ENCODE measurements at places on chromosomes 4 and X.

DNA sequence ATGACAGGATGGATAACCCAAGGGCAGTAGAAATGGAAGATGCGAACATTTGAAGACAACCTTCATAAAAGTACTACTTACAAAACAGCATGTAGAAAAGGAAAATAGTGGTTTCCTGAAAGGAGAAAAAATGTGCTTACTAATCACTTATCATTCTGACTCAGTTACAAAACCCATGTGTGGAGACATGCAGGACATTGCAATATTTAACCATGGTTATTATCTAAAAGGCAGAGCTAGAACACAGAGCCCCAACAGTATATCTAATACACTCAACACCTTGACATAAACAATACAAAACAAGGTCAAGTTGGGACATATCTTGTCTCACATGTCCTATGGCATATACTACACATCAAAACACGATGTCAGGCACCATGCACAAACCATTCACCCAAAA is 55.9 kb downstream of the EIF4E start:
- DNase-seq: no peak

GRCh38 chr4:182923366-182923765 is 6.2 kb upstream of the DCTD start:
- no peak for DNase-seq

- DNase-seq: no peak
Observed at GRCh38 chrX:150182161-150182560, 181.0 kb upstream of the MAMLD1 start.

DNA sequence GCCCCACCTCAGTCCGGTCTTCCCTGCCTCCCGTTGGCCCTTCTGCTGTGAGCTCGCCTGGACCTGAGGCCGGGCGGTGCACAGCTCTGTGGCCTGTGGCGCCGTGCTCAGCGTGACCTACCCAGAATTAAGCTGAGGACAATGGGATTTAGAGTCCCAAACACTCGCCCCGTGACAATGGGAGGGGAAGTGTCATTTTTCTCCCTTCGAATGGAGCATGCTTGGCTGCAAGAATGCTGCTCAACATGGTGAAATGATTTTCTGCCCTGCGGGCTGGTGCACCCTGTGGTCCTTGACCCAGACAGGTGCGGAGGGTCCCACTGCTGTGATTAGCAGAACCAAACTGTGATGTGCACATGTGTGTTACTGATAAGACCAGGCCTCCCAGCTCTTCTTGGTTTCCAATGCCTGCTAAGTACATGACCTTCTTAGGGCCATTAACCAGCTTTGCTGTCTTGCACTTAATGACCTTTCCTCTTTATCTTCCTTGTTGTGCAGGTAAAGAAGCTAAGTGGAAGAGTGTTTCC is 772 bp downstream of the EOLA1 start:
- DNase-seq: no peak

GRCh38 chrX:96405842-96406241 is 278.8 kb upstream of the DIAPH2 start:
- no peak for DNase-seq

GRCh38 chrX:53547668-53548067 is 113.5 kb upstream of the HSD17B10 start:
- no peak for DNase-seq

Measured in upper lobe of left lung (tissue), 6 donors.